HFFc6 (cell line): ENCODE measurements at places on chromosomes 12 and 14. TPM values are rescaled to one million over a fixed set of nuclear protein-coding genes. Genes with fewer than 3 reads are reported as not detected.

- H3K27me3 ChIP-seq, result no peaks in the 10 kb centered on the region
- H3K4me3 ChIP-seq, result no peak overlapping the region
- peak; percentile 63 for DNase-seq
- peaks cover 28% of the 10 kb centered on the region; the same call in 1 of the 2 replicates for H3K4me1 ChIP-seq
Measured at GRCh38 chr14:33589334-33589733, 361.5 kb downstream of the EGLN3 start.

GRCh38 chr12:94147991-94148738 is at the start of gene PLXNC1:
TSS of gene PLXNC1 (plus strand) at chr12:94148577. CDS start at chr12:94148972, 395 bp downstream.
- no peaks in the 10 kb centered on the region for H3K36me3 ChIP-seq
- peaks cover 7% of the 10 kb centered on the region for H3K4me1 ChIP-seq

DNA sequence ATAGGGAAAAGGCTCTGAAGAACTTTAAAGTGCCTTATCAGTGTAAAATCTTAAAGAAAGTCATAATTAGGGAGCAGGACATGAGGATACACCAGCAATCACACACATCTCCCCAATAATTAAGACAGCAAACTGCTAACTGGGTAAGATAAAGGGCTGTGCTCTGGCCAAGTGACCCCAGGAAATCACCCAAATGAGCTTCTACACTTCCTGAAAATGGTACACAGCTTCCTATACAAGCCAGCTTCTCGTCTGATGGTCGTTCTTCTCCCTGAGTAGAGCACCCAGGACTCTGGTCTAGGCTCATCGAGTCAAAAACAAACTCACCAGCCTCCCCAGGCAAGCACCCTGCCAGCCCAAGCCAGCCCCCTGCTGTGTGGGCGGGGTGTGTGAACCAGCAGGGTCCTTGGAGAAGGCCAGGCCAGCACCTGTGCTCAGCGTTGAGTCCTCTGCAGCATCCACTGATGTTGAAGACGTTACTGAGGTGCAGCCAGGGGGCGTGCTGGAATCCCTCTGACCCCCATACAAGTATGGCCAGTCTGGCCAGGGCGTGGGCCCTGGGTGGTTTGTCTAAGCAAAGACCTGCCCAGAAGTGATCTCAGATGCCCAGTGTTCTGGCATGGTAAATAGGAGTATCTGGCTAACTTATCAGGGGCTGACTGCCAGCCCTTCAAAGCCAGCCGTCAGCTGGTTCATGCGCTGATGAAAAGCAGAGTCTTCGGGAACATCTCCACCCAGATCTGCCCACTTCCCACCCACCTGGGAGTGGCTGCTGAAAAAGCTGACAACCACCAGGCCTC is 41.4 kb downstream of the ACTN1 start:
- H3K4me1 ChIP-seq, result peaks cover 96% of the 10 kb centered on the region
- peaks cover 7% of the 10 kb centered on the region for H3K27me3 ChIP-seq
- no peak overlapping the region for H3K4me3 ChIP-seq
- H3K36me3 ChIP-seq, result peaks cover 29% of the 10 kb centered on the region
- peak overlapping the region; percentile 90 for H3K27ac ChIP-seq
- no peak for DNase-seq

DNA sequence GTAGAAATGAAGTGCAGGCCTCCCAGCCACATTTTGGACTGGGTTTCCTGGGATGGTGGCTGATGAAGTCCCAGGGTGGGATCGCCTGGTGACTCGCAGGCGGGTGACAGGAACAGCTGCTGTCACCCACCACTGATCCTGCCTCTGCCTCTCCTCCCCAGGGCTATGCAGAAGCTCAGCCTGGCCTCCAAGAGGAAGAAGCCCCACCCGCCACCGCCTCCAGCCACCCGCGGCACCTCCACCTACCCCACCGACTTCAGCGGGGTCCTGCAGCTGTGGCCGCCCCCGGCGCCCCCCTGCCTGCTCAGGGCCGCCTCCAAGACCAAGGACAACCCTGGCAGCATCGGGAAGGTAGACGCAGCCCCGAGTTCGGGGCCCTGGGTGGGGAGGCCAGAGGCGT is 28.3 kb downstream of the KIF26A start:
- DNase-seq, result no peak
- no peak overlapping the region for H3K27ac ChIP-seq
- H3K4me1 ChIP-seq, result no peaks in the 10 kb centered on the region
- no peaks in the 10 kb centered on the region; the same call in 1 of the 2 replicates for H3K27me3 ChIP-seq
- H3K4me3 ChIP-seq, result no peak overlapping the region

DNA sequence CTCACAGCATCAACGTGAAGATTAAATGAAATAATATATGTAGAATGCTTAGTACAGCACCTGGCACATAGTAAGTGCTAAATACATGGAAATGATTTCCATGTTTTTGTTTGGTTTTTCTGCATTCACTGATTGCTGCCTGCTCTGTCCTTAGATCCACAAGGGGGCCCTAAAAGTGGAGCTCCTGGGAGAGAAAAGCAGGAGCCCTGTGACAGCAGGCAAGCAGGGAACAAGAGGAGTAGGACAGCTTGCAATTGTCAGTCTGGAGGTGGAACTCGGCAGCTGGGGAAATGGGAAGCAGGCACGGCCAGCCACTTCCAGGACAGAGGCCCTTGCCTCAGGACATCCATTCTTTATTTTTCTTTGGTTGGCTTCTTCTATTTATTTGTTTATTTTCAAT is 292.9 kb downstream of the BMP4 start:
- no peaks in the 10 kb centered on the region; the same call in 1 of the 2 replicates for H3K36me3 ChIP-seq
- no peak overlapping the region for H3K4me3 ChIP-seq
- H3K4me1 ChIP-seq, result no peaks in the 10 kb centered on the region
- DNase-seq, result peak; percentile 35
- H3K27ac ChIP-seq, result no peak overlapping the region
- H3K27me3 ChIP-seq, result peaks cover 15% of the 10 kb centered on the region

DNA sequence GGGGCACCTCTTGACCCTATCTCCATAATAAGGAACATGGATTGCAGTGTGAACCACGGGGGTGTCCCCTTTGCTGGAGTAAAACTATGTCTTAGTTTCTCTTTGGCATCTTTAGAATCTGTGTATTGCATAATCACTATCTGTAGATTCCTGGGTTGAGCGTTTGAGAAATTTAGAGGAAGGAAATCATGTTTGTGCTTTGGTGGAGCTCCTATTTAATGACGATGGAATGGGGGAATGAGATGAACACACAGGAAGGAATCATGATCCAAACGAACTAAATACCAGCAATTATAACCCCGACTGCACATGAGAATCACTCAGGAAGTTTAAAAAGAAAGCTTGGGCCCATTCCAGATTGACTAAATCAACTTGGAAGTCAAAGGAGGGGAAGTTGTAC is 1.3 kb upstream of the MYG1 start:
- peak; percentile 97 for DNase-seq
- peaks cover 17% of the 10 kb centered on the region for H3K27me3 ChIP-seq
- peaks cover 70% of the 10 kb centered on the region for H3K36me3 ChIP-seq
- H3K4me3 ChIP-seq, result peak overlapping the region; percentile 91

GRCh38 chr12:48536602-48537001 is 11.2 kb downstream of the OR8S1 start:
- H3K36me3 ChIP-seq, result no peaks in the 10 kb centered on the region
- no peak for DNase-seq
- no peak overlapping the region for H3K4me3 ChIP-seq
- H3K27ac ChIP-seq, result no peak overlapping the region
- no peaks in the 10 kb centered on the region; the same call in 1 of the 2 replicates for H3K27me3 ChIP-seq

Gene MYF6
- total RNA-seq, result not detected in 3 replicates

Gene DCP1B
- 10.5 to 13.4 TPM (median 12.7 TPM) in 3 replicates for total RNA-seq

Gene KLRK1
- total RNA-seq, result not detected in 3 replicates

Gene AEBP2
- total RNA-seq, result 37.5 to 43.4 TPM (median 39.2 TPM) in 3 replicates

Gene ANKRD33
- not detected in 3 replicates for total RNA-seq

Gene PRKAG1
- 90.8 to 93.8 TPM (median 92.0 TPM) in 3 replicates for total RNA-seq

Gene AQP2
- not detected in 3 replicates for total RNA-seq
